ENCODE measurements at places on chromosomes 11 and 22.

DNA sequence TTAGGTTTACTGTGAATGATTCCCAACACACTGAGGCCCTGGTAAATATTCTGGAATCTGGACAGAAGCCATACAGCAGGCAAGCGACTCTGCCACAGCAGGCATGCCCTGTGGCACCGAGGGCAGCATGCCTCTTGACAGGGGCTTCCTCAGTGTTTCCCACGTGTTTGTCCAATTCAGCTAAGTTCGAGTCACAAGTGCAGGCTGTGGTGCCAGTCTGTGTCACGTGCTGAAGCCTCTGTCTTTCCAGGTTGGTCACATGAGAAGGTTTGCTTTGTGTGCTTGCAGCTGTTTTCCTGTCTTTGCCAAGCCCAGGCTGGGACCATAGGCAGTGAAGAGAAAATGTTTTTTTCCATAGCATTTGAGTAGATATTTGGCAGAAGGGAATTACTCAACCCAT lies 2.4 kb upstream of the PPFIBP2 start:
- no peak for DNase-seq

DNA sequence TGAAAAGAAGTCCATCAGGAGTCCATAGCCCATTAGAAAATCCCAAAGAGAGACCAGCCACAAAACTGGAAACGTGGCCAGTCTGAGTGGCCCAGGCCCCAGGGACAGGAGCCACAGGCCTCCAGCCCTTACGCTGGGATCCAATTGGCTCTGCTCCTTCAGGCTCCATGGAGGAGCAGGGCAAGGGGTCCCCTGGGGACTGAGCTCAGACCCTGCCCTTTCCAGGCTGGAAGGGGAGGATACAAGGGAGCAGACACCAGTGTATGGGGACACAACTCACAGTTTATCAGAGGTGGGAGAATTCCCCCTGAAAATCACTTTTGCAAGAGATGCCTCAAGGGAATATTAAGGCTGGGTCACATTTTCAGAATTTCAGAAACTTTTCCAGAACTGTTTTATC lies 227.5 kb downstream of the NTM start:
- no peak for DNase-seq

- DNase-seq, result no peak
Measured at GRCh38 chr11:113613619-113614018, 92.5 kb downstream of the TMPRSS5 start.

DNA sequence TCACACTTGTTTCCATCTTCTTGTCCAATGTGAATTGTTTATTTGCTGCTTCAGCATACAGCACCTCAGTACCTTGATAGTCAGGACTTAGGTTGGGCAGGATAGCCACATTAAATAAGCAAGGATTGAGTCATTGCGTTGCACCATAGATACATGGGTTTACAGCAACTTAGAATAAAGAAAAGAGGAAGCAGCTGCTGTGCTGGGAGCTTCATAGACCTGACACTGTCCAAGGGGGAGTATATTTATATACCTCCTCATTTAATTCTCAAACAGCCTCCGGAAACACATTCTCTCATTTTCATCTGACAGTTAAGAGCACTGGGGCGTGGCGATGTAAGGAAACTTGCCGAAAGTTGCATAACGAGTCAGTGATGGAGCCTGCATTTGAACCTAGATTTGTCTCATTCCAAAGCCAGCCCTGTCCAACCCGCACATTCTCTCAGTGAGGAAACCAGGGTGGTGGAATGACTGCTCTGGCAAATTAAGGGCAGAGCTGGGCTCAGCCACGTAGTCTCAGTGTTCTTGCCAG lies 42.2 kb downstream of the UBASH3B start:
- DNase-seq, result no peak

GRCh38 chr11:132405728-132406127 lies 1035.3 kb downstream of the NTM start:
- no peak for DNase-seq

- DNase-seq, result no peak
Measured at GRCh38 chr11:14041040-14041439, 78.5 kb downstream of the SPON1 start.
